Substantia nigra (tissue), 51 donors: ENCODE measurements at places on chromosomes 4 and X.

GRCh38 chr4:6824071-6824470 is 41.5 kb downstream of the KIAA0232 start:
- DNase-seq, result no peak

DNA sequence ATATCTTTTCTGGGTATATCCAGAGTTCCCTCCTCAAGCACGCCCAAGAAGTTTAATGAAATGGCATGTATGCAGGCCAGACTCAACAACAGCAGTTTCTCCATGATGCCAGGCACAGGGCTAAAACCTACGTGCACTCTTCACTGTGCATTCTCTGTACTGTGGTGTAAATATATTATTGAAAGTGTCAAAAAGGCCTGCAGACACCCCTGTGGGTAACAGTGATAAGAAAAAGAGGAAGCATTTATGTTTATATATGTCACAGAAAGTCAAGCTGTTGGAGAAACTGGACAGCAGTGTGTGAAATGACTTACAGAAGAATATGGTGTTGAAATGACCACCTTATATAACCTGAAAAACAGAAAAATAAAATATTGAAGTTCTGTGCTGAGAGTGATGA is 29.6 kb upstream of the DCAF8L1 start:
- no peak for DNase-seq

DNA sequence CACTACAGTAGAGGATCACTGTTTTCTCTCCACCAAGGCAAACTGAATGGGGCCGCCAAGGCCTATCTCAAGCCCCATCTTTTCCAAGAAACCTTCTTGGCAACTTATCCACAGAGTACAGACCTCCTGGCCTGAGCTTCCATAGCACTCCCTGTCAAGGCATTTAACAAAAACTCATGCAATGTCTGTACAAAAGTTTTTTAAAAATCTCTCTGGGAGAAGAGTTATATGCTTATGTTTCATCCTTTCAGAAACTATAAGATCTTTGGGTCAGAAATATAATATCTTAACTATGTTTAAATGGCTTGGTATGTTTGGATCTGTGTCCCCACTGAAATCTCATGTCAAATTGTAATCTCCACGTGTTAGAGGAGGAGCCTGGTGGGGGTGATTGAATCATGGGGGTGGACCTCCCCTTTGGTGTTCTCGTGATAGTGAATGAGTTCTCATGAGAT is 13.6 kb downstream of the ADAMTS3 start:
- DNase-seq, result no peak

DNA sequence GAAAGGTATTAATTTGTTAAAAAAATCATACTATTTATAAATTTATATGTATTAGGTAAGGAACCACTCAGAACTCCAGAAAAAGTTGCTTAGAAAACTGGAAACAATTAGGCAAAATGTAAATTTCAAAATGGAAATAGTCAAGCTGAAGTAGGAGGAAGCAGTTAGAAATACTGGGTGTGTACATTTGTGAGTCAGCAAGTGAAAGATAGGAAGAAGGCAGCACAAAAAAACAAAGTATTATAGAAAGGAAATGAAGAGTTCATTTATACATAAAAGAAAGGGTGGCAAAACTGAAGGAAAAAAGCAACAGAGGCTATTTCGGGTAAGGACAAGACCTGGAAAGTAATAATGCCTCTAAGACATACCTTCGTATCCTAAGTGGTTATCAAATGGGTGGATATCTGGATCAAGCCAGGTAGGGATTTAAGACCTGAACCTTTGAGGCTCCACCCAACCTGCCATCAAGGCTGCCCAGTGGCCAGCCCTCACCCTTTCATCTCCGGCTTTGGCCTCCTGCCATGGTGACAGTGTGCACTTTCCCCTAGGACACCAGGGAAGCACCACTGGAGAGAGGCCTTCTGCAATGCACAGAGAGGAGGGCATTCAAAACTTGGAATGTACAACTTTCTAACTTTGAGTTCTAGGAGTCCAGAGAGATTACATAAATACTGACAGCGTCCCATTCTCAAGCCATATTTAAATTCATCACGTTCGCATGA is at the start of gene LRRC66:
LRRC66 (minus strand) TSS at position 428 of the 722 bp plus-strand sequence. CDS start 2,750 bp downstream, outside the sequence.
- DNase-seq, result no peak

DNA sequence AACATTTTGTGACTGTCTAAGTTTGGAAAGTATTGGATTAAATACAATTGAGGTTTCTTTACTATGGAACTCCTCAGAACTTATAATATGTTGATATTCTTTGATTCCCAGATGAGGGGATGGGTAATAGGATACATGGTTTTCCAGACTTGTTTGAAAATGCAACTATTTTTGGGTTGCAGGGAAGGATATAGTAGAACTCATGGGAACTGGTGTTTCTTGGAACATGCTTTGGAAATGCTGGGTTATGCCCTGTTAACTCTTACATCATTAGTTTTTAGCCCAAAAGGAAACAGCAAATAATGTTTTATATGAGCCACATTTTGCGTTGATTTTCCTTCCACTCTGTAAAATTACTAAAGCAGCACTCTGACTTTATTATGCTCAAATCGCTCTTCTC is 41.9 kb downstream of the HPF1 start:
- no peak for DNase-seq

DNA sequence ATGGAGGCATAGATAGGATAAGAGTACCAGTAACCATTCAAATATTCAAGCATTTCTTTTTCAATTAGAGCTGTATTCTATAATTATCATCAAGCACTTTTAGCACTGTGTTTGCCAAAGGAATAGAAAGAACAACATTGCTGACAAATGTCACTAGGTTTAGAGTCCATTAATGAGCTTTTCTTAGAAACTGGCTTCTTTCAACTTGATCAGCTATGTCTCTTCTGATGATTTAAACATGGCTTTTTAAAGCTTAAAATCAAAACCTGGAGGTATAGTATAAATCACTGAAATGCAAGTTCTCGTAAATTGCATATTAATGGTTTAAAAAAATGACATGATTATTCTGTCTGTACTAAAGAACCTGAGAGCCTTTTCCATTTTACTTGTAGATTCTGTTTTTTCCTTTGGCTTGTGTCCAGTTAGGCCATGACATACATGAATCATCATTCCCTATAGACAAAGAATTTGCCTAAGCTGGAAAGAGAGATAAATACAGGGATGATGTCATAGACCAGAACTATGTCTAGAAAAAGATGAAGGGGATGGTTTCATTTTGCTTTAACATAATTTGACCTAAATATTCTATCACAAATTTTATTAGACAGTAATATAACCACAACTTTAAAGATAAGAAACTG is 340.1 kb upstream of the CTSO start:
- DNase-seq, result no peak

- no peak for DNase-seq
Measured at GRCh38 chrX:118963159-118963558, 11.3 kb upstream of the LONRF3 start.

- no peak for DNase-seq
Measured at GRCh38 chr4:66688674-66689073, 856.6 kb downstream of the CENPC start.

- DNase-seq, result no peak
Measured at GRCh38 chr4:13721894-13722293, 94.4 kb upstream of the BOD1L1 start.

DNA sequence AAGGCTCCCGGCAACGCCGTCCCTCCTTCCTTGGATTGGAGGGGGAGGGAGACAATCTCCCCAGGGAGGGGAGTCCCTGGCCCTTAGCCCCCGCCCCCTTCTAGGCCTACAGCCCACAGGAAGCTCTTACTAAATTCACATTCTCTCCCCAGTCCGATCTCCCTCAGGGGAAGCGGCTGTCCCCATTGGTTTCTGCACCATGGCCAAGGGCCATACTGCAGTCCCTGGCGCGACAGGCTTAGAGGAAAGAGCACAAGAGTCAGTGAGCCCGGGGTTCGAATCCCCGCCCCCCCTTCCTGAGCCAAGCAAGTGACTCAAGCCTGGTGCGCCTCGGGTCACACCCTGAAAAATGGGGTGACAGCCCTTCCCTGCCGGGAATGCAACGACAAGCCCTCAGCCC is 1.1 kb downstream of the ABLIM2 start:
- DNase-seq, result no peak

- DNase-seq, result no peak
Measured at GRCh38 chr4:97998203-97998602, 145.1 kb downstream of the STPG2 start.

DNA sequence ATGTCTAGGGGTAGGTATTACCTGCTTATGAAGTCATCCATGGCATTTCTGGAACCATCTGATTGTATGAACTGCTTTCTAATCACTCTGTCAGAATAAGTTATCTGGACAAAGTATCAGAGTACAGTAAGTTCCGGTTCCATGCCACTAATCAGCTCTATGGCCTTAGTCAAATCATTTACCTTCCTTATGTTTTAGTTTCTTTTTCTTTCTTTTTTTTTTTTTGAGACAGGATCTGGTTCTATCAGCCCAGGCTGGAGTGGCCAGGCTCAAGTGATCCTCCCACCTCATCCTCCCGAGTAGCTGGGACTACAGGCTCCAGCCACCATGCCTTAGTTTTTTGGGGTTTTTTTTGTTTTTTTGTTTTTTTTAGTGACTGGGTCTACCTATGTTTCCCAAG is 11.5 kb downstream of the XIAP start:
- no peak for DNase-seq

GRCh38 chrX:30085571-30085970 is 129.8 kb upstream of the MAGEB2 start:
- no peak for DNase-seq

DNA sequence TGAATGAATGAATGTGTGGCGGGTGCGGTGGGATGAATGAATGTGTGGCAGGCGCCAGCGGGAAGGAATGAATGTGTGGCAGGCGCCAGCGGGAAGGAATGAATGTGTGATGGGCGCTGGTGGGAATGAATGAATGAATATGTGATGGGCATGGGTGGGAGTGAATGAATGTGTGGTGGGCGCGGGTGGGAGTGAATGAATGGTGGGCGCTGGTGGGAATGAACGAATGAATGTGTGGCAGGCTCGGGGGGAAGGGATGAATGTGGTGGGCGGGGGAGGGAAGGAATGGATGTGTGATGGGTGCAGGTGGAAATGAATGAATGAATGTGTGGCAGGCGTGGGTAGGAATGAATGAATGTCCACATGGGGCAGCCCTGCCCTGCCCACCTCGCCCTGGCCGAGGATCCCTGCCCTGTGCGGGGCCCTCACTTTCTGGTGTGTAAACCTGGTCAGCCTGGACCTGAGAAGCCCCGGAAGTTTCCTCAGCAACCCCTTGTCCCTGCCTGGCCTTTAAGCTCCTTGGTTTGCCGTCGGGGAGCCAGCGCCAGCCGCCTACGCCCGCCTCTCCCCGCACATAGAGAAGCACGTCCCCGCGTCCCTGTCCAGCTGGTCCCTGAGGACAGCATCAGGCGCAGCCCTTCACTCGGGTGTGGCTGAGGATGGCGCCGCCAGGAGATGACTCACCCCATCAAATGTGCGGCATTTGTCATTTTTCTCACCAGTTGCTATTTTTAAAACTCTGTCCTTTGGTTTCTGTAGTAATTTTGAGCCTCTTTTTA is 112.8 kb upstream of the LRPAP1 start:
- DNase-seq, result no peak

DNA sequence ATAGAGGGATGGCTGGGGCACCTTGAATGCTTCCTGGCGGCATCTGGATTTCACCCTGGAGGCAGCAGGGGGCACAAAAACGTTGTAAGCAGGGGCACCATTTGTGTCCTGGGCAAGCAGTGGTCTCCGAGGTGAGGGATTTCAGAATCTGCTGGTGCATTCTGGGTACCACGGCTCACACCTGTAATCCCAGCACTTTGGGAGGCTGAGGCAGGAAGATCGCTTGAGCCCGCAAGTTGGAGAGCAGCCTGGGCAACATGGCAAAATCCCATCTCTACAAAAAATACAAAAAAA is 16.8 kb upstream of the TBC1D14 start:
- DNase-seq, result no peak

DNA sequence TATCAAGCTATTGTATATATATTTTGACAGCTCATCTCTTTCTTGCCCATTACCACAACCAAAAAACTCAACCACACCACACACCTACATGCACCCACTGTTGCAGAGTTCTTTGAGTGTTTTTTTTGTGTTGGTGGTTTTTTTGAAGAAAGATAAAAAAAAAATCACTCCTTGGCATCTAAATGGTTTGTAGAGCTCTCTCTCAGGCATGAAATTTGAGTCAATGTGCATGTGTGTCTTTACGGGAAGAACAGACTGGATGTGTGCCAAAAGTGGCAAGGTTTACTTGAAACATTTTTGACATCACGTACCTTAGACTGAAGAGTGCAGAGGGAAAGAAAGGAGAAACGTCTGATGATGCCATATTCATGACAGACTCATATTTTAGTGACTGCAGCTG is 154.2 kb downstream of the FHIP1A start:
- no peak for DNase-seq

DNA sequence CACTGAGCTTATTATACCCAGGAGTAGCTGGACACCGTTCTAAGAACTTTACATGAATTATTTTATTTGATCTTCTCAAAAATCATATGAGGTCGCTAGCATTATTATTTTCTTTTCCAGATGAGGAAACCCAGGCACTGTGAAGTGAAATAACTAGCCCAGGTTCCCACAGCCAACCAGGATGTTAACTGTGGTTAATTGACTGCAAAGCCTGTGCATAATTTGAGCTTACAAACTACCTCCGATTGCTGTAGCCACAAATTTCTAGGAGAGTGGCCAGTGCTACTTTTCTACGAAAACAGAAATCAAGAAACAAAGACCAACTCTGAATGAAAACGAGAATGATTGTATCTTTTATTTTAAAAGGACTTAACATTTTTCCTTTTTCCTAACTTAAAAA is 27.2 kb downstream of the SPRY1 start:
- no peak for DNase-seq

DNA sequence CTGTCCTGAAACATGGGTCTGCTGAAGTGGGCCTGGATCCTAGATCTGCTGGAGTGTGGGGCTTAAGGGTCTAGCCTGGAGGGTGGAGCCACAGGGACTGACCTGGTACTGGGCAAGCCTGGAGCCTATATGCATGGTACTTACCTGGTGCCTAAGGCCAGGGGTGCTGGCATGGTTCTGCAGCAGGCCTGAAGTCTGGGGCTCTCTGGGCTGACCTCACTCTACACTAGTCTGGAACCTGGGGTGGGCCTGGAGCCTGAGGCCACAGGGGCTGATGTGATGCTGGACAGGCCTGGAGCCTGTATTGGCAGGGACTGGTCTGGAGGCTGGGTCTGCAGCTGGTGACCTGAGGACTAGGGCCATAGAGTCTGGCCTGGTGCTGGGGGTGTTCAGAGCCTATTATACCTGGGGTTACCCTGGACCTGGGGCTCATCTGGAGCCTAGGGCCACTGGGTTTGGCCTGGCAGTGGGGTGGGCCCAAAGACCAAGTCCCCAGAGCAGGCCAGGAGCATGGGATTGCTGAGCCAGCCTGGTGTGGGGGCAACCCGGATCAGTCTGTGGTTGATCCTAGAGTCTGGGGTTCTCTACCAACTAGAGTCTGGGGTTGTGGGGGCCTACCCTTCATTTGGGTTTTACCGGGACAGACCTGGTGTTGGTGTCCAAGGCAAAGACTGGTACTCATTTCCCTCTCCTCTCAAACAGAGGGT is 179.6 kb downstream of the SLC4A4 start:
- no peak for DNase-seq

GRCh38 chr4:13511101-13511500 is 27.0 kb upstream of the RAB28 start:
- DNase-seq, result no peak

- DNase-seq, result no peak
Measured at GRCh38 chr4:59024257-59024656, 1914.1 kb upstream of the IGFBP7 start.

- DNase-seq, result no peak
Measured at GRCh38 chr4:15400981-15401671, 26.7 kb upstream of the C1QTNF7 start.

- DNase-seq, result no peak
Measured at GRCh38 chrX:47613082-47613481, 6.6 kb downstream of the SYN1 start.
